AG08395 (cell line): ENCODE measurements at places on chromosomes 3 and 15.

DNA sequence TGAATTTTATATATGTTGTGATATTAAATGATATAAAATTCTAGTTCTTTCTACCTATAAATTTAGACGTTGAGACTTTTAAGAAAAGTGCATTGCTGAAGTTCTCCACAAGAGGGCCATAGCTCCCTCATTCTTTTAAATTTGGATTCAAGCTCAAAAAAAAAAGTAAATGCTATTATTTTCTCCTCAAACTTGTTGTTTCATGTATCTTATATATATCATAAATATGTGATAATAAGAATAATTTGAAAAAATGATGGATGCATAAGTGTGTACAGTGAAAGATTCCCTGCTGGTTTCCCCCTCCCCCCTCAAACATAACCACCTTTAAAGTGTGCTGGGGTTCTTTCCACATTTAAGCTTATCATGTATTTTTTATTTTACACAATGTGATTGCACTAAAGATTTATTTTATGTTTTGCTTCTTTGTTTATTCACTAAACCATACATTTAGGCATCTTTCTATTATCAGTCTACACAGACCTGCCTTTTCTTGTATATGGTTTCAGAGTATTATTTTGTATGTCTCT is 769.4 kb upstream of the GOLIM4 start:
- DNase-seq: peak; percentile 12

DNA sequence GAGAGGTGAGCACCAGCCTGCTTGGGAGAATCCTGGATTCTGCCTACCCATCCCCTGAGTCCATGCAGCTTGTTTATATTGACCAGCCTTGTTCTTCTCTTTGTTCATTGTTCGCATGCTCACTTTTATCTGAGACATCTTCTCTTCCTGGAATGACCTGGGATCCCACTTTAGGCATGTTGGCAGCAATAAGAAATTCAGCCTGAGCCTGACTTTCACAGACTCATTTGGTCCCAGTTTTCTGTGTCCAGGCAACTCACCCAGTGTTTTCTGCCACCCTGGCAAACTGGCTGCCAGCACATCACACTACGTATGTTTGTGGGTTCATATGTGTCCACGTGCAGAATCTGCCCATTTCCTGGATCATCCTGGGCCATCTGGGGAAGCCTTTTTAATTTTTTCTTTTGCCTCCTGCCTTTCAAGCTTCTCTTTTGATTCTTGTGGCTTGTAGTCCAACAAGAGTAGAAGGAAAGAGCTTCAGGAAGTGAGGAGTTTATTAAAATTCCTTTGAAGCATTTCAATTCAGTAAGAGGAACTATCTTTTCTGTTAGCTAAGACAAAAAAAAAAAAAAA is 199.9 kb downstream of the FNDC3B start:
- no peak for DNase-seq

DNA sequence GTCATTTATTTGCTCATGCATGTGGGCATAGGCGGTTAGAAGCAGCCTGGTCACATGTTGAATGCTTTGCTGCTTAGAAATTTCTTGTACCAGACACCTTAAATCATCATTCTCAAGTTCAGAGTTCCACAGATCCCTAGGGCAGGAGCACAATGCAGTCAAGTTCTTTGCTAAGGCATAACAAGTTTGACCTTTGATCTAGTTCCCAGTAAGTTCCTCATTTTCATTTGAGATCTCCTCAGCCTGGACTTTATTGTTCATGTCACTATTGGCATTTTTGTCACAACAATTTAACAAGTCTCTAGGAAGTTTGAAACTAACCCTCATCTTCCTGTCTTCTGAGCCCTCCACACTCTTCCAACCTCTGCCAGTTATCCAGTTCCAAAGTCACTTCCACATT is 22.8 kb downstream of the HGD start:
- no peak for DNase-seq

DNA sequence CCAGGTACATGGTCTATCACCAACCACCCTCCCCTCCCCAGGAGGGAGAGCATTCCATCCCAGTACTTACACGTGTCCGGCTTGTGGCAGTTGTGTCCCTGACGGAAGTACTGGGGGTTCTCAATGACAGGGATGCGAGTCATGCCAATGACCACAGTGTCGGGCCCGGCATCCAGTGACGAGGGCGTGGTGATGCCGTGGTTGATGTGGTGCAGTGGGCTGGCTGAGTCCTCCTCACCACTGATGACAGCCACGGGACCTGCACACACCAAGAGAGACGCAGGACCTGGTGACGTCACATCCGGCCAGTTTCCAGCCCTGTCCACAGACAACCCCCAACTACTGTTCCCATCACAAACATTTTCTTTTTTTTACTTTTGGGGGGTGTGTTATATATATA is 223.8 kb downstream of the NTRK3 start:
- peak; percentile 66 for DNase-seq

DNA sequence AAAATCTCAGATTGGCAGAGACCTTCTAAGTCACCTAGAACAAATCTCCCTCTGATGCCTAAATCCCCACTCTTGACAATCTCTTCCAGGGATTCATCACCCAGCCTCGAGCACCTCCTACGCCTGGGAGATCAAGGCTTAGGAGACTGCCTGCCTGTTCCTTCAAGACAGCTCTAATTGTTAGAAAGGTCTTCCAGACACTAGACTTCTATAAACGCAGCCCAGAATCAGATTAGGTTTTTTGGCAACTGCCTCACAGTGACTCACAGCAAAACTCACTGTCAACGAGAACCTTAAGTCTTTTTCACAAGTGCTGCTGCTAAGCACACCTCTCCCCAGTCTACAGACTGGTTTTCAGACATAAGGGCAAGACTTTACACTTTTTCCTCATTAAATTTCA is 23.1 kb downstream of the SRGAP3 start:
- DNase-seq: peak; percentile 68
